ENCODE measurements at places on chromosomes 5 and 9.

DNA sequence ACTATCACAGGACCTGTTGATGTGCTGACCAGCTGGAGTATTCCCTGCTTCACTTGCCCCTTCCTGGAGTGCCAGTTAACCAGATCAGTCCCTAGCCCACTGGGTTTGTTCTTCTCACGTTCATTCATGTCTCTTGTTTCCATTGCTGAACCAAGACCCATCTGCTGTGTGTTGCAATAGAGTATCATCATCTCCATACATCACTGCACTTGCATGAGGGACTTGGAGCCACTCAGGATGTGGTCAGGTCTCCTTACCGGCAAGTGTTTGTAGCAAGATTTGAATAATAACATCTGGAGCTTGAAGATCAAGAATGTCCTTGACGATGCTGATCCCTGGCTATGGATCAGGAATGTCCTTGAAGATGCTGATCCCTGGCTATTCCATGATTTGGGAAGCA lies 358.6 kb downstream of the IRX1 start:
- DNase-seq = no peak

- DNase-seq = no peak
Observed at GRCh38 chr5:143755966-143756365, 56.0 kb upstream of the HMHB1 start.

DNA sequence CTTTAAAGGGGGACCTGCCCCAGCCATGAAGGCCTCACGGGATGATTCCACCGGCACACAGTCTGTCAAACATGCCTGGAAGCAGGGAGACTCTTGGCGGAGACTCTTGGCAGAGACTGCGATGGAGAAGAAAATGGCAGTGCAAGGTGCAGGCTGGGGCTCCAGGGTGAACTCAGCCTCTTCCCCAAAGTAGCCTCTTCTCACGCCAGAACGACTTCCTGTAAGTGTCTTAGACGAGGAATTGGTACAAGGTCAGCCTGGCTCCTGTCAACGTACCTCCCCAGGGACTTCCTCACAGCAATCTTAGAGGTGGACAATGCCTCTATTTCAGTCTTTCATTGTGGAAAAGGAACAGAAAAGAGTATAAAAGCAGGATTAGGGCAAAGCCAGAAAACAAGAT lies 109.3 kb downstream of the UGCG start:
- no peak for DNase-seq

- no peak for DNase-seq
Observed at GRCh38 chr9:68780380-68780712, 75.3 kb downstream of the PIP5K1B start.

- no peak for DNase-seq
Observed at GRCh38 chr5:18074961-18075360, 440.7 kb downstream of the TAF11L14 start.

DNA sequence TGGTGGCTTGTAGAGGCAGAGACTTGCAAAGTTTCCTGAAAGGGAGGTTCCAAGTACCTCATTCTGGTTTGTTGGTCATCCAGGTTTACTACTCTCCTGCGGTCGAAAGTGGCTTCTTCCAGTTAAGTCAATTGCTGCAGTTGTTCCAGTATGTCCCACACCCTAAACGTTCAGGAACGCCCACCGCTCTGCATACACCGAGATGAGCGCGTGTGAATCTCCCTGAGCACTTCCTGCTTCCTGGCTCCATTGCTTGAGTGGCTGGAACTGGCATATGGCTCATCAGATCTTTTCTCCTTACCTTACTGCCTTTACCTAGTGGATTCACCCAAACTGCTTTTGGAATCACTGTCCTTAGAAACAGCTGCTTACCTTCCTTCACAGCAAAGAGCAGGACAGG lies 59.1 kb upstream of the GLIS3 start:
- no peak for DNase-seq

GRCh38 chr5:51275428-51275827 lies 107.8 kb upstream of the ISL1 start:
- DNase-seq = no peak
